Stimulated activated CD8-positive, alpha-beta memory T cell treated with anti-CD3 and anti-CD28 coated beads, Interleukin-4, amount 100 ng/mL, for 1 hour (primary cell): ENCODE measurements at places on chromosomes 2 and 18.

GRCh38 chr2:8544171-8544785, 137.6 kb upstream of the ID2 start:
- no peak for DNase-seq

- no peak for DNase-seq
Measured at GRCh38 chr2:61885896-61886603, 2.4 kb downstream of the CCT4 start.

DNA sequence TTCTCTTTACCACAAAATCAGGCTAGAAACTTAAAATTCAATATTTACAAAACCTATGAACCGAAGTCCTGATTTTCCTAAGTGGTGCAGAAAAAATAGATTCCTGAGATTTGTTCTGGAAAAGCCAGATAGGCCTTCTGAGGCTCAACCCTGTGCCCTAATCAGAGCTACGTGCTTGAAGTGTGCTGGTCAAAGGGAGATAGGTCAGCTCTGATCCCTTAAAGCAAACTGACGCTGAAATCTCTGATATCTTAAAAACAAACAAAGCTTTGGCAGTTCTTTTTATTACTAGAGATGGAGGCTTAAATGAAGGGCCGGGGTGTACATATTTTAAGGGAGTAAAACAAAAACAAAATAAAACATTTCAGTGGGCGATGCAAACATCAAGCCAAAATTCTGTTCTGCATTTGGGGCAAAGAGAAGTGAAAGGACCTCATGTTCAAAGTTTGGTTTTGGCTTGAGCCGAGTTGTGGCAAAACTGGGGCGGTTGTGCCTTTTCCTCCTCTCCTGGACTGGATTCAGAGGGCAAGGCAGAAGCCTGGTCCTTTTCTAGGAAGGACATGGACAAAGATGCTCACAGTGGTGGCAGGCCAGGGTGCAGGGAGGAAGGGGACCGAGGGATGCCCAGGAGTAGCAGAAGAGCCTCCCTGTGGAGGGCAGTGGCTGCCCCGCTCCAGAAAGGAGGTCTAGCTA, 295.0 kb downstream of the CDCA7 start:
- DNase-seq, result no peak

DNA sequence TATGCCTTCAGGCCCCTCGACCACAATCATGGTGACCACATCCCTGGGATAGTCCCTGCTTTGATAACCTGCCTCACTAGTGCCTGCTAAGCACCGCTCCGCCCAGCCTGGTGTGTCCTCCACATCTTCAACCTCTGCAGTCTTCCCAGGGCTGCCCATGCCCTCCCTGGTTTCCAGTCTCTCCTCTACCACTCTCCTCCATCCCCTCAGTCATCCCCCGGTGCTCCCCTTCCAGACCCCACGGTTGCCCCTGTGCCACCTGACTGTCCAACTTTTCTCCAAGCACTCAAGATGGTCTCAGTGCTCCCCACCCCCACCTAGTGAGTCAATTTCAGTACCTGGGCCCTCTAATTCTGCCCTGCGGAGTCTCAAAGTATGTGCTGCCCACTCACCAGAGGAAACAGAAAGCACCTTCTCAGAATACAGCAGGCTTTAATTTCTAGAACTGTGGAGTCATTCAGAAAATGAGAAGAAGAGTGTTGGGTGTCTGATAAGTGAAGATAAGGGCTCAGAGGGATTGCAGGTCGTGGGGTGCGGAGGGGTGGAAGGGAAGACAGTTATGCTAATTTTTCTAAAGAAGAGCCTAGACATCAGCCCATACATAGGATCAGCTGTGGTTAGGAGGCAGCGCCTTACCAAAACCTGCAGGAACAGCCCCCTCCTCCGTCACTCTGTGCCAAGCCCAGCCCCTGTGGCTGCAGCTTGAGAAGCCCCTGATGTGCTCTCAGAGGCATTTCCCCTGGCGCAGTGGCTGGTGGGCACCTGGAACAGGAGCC, 53.6 kb upstream of the CAB39 start:
- no peak for DNase-seq

DNA sequence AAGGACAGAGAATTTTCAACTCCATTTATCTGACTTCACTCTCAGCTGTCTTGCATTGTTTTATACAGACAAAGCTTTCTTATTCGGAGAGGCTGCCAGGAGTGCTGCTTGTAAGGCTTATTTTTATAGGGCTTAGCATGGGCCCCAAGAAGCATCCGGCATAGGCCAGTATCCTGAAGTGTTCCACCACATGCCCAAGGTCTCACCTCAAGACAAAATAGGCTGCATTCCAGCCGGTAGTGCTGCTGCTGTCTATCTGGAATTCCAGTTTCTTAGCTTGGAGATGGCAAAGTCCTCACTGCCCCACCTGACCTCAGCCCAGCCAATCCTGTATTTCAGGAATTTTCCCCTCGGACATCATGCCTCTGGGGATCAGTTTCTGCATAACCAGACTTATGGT, 47.6 kb upstream of the MCFD2 start:
- no peak for DNase-seq

GRCh38 chr2:154623819-154624218, 74.7 kb upstream of the KCNJ3 start:
- no peak for DNase-seq

DNA sequence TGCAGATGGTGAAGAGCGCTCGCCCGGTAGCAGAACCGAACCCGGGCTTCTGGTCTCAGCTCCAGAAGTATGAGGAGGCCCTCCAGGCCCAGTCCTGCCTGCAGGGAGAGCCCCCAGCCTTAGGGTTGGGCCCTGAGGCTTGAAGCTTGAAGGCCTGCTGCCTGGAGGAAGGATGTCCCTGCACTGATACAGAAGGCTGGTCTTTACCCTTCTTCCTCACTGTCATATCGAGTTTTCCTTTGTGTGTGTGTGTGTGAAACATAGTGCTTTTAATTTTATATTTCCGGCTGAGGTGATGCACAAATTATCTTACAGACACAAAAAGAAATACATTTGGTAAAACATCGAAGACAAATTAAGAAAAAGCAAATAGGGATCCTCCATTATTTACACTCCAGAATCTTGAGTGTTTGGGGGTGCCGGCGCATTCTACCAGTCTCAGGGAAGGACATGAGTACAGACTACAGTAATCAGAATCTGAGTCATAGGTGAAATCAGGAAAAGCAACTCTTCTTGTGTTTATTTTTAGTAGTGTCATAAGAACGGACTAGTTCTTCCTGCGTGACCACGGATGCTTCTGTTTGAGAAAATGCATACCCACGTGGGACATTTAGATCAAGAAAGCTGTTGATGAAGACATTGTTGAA, 1.3 kb downstream of the DUSP28 start:
- DNase-seq, result no peak

- DNase-seq, result no peak
Measured at GRCh38 chr2:200028998-200029397, 73.6 kb downstream of the MAIP1 start.
